ENCODE measurements at places on chromosomes 12 and 14. TPM values are rescaled to one million over a fixed set of nuclear protein-coding genes. Genes with fewer than 3 reads are reported as not detected.

The OTX2 gene
- total RNA-seq, result 0.22 TPM

DNA sequence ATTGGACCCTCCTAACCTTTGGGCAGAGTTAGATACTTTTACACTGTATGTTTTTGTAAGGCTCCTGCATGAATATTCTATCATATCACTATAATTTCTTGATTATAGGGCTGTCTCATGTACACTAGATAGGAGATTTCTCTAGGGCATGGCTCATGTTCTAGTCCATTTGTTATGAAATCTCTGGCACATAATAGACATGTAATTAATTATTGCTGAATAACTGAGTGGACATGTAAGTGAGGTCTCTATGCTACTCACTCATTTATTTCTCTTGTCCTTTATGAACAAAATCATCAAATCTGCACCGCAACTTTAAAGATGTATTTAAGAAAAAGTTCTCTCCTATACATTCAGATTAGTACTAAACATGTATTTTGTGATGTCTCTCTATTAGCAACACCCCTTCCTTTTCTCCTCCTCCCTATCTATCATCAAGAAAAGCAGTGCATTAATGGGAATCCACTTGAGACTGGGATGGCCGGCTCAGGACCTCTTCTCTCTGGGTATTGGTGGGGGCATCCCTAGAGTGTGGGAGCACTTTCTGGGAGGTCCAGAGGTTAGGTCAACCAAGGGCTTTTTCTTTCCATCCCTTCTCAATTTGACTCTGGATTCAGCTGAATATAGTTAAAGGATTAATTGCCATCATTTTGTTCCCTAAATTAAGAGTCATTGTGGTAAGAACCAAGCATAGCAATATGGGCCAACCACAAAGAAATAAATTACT, 168.0 kb upstream of the HMGA2 start:
- H3K36me3 ChIP-seq, result no peaks in the 10 kb centered on the region
- no peak for DNase-seq
- peaks cover 16% of the 10 kb centered on the region for H3K4me1 ChIP-seq
- H3K27ac ChIP-seq, result no peak overlapping the region
- H3K4me3 ChIP-seq, result no peak overlapping the region
- peaks cover 10% of the 10 kb centered on the region for H3K27me3 ChIP-seq

- no peak for DNase-seq
- H3K4me1 ChIP-seq, result no peaks in the 10 kb centered on the region
- peaks cover 23% of the 10 kb centered on the region for H3K36me3 ChIP-seq
- no peaks in the 10 kb centered on the region for H3K27me3 ChIP-seq
- H3K4me3 ChIP-seq, result no peak overlapping the region
- no peak overlapping the region for H3K27ac ChIP-seq
These were observed 102.0 kb downstream of the PIK3C2G start for GRCh38 chr12:18363321-18363720.

The HAL gene
- total RNA-seq, result 3.8 TPM
